Activated T-helper 9 cell treated with anti-CD3 and anti-CD28 coated beads, Interleukin-2, amount 50 U/mL, for 16 hours (primary cell): ENCODE measurements at places on chromosomes 2 and 18.

DNA sequence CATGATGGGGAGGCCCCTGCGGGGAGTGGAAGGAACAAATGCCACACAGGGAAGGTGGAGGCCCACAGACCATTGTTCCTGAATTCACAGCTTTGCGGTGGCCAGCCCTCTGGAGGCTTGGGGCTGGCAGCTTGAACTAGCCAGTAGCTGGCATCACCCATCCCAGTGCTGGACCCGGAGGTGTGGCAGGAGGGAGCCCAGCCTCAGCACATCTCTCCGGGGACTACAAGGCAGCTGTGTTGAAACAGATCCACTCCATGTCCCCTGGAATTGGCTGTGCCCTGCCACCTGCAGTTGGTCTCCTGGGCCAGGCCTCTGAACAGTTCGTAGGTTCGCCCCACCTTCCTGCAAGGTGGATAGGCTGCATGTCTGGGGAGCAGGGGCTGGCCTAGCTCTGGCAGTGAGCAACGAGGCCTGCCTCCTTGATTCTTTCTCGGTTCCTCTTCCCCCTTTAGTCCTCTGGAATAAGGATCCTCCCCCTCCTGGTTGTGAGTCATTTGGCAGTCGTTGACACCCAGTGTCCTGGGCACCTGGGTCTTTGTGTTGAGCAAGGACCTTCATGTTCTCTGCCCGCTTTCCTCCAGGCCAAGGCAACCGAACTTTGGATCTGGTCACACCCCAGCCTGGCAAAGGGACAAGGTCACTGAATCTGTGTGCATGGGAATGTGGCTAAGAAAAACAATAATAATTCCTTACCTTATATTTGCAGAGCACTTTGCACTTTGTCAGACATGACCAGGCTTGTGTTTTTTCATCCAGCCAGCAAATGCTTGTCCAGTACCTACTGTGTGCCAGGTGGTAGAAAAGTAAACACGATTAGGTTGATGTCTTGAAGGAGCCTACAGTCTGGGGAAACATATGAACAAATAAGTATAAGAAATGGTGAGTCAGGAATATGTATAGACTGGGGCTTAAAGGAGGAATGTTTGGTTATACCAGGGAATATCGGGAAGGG is 55.0 kb upstream of the MCFD2 start:
- no peak for DNase-seq

DNA sequence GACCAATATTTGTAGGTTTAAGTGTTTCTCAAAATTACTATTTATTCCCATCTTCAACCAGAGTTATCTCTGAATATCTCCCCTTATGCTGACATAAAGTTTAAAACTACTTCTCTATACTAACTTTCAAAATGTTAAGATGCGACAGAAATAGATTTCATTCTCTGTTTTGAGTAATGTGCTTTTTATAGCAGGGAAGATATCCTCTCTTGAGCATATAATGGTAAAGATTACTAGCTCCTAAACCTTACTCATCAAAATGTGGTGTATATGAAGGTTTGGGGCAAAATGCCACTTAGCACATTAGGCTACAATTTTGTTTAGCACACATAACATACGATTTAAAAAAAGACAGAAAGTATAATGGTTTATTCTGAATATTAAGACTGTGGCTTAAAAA is 54.4 kb downstream of the CWC22 start:
- no peak for DNase-seq

GRCh38 chr18:23387265-23387664 is 65.8 kb upstream of the RIOK3 start:
- no peak for DNase-seq

GRCh38 chr2:115634578-115634977 is 1192.1 kb downstream of the DPP10 start:
- DNase-seq: no peak

DNA sequence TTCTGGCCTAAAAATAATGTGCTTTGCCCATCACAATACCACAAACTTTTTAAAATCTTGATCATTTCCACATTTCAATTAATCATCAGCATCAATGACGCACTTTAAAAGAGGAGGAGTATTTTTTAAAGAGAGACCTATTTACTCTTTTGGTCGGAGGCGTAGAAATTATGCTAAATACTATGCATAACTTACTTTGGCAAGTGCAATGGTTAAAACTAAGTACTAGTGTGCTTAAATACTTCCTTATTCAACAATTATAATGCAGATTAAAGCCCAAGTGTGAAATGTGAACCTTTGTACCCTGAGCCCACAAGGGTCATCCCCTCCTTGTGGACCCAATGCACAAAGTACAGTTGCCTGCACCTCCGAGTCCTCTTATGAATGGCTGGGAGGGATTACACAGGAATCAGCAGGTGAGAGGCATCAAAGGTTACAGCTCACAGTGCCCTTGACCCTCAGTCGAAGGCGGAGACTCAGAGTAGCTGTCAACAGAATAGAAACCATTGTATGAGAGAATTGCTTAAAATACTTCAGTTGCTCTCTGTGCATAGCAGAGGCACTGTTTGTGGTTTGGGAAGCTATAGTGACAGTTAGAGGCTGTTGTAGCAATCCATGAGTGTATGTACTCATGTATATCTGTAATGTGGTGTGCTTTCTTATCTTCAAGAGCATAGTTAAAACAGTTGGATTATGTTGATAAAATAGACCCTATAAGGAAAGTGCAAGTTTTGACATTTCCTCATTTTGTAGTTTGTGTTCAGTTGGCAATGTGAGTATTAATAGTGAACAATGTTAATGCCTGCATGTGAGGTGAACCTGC is 151.7 kb upstream of the ITGA4 start:
- DNase-seq: no peak

GRCh38 chr2:98388601-98389250 is 42.5 kb downstream of the CNGA3 start:
- no peak for DNase-seq

DNA sequence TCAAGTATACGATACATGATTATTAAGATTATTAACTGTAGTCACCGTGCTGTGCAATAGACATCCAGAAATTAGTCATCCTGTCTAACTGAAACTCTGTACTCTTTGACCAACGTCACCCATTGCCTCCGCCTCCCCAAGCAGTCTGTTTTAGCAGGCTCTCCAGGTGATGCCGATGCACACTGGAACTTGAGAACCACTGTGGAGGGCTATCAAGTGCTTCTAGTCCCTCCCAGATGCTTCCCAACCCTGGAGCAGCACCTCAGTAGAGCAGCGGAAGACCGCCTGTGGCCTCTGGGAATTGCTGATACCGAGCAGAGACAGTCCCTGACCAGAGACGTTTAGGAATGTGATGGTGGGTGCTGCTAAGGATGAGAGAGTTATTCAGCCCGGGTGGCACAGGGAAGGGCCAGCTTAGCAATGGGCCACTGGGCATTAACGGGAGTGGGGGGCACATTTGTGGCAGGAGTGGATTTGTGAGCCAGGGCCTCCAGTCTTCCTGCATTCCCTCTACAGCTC is 50.7 kb downstream of the LIPG start:
- no peak for DNase-seq

DNA sequence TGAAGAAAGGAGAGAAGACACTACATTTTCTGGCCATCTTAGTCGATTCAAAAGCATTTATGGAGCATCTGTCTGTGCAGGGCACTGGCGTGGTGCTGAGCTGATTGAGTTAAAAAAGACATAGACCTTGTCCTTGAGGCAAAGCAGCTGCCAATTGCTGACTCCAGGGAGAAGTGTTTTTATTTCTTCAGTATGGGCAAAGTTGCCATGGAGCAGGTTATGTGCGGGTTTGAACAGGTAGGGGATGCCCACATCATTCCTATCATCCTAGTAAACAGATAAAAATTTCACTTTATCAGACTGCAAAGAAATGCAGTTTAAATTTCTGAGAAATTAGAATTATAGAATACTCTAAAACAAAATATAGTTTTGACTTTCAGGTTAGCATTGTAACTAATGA is 125.8 kb downstream of the NUP35 start:
- no peak for DNase-seq

- no peak for DNase-seq
Observed at GRCh38 chr2:95345081-95345562, 48.0 kb downstream of the KCNIP3 start.

DNA sequence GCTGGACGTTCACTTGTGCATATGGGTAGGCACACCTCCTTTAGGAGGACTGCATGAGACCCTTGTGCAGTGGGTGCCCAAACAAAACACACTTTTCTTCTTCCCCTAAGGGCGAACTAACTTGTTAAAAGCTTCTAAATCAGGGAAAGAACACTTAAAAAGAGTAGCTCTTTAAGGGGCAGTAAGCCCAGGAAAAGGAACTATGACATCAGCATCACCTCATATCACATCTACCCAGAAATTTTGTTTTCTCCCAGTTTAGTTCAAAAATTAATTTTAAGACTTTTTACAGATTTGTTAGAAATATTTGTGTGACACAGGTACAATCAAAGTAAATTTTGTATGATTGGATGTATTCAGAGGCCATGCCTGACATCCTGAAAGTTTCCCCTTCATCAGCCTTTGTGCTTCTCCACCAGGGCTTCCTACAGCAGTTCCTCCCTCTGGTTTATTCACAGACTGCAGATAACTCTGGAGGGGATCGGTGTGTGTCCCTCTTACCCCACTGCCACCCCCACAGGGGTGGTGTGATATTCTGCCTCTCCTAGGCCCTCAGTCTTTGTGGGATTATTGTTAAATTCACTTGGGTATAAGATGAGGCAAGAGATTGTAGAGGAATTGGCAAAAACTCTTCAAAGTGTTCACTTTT is 27.6 kb downstream of the BCL2L11 start:
- DNase-seq: no peak

DNA sequence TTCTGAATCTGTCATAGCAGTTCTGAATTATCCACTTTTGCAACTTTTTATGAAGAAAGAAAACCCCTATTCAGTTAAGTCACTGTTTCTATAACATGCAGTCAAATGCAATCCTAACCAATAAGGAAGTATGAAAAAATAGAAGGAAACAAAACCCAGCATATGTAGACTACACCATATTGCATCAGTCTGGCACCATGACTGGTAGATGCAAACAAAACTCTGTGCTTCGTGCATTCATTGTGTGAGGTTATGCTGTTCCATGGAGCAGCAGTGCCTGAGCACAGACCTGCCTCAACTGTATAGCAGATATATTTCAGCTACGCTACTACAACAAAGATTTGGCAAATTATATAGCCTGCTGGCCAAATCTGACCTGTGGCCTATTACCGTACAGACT is 325.5 kb downstream of the LRP1B start:
- no peak for DNase-seq

DNA sequence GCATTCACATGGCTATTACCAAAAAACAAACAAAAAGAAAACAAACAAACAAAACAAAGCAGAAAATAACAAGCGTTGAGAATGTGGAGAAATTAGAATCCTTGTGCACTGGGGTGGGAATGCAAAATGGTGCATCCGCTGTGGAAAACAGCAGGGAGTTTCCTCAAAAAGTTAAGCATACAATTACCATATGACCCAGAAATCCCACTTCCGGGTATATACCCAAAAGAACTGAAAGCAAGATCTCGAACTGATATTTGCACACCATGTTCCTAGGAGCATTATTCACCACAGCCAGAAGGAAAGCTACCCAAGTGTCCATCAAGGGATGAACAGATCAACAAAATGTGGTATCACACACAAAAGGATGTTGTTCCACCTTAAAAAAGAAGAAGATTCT is 17.9 kb upstream of the TEX51 start:
- no peak for DNase-seq

GRCh38 chr2:222730366-222730999 is 59.0 kb downstream of the MOGAT1 start:
- DNase-seq: no peak

DNA sequence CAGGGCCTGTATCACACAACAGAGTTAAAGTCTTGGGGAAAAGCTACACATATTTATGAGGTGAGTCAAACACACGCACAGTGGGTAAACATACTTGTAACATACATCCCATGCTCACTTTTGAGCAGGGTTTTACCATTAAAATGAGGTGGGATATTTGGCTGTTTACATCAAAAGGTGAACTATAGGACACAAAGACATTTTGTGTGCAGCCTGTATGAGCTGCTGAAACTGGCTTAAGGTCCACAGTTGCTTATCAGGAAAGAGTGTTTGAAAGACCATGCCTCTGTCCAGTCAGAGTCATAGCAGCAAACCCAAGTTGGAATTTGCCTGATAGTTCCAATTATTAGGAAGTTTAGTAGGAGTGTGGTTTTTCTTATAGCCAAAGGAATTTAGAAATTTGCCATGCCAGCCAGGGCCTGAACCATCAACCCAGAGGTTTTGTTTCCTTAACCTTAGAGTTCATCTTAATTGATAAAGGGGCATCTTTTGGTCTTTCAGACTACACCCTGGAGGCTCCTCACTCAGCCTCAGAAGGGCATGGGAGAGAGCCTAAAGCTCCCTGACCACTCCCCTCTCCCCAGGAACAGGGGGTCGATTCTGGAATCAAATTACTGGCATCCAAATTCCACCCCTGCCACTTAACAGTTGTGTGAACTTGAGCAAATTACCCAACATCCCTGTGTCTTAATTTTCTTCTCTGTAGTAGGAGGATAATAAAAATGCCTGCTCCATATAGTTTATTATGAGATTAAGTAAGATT is 29.9 kb upstream of the L3MBTL4 start:
- DNase-seq: no peak

DNA sequence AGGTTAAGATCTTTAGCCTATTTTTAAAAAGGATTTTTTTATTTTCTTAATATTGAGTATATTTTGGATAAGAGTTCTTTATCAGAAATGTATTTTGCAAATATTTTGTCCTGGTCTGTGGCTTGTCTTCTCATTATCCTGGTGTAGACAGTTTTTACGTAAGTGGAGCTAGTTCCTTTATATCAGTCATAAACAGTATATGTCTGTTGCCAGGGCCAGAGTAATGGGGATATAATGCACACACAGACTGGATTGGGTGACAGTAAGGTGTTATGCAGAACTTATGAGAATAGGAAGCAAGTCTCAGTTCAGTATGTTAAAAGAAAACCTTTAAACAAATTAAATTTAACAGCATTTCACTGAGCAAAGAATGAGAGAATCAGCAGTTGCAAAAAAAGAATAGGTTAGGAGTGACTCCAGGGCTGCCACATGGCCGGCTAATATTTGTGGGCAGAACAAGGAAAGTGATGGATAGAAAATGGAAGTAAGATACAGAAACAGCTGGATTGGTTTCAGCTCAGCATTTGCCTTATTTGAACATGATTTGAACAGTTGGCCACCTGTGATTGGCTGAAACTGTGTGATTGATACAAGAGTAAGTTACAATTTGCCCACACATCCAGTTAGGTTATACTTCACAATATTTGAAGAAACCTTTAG is 61.1 kb upstream of the ZNG1B start:
- DNase-seq: no peak

DNA sequence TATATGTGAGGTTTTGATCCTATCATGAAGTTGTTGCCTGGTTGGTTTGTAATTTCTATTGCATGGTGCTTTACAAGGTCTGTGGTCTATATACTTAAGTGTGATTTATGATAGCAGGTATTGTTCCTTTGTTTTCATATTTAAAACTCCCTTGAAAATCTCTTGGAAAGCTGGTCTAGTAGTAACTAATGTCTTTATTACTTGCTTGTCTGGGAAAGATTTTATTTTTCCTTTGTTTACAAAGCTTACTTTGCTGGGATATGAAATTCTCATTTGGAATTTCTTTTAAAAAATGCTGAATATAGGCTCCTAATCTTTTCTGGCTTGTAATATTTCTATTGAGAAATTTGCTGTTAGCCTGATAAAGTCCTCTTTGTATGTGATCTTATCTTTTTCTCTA is 862.9 kb upstream of the NXPH2 start:
- no peak for DNase-seq
